ENCODE measurements at places on chromosomes 2 and 18.
A peak's percentile ranks its signal among the peaks of the same experiment; 100 is the strongest.

DNA sequence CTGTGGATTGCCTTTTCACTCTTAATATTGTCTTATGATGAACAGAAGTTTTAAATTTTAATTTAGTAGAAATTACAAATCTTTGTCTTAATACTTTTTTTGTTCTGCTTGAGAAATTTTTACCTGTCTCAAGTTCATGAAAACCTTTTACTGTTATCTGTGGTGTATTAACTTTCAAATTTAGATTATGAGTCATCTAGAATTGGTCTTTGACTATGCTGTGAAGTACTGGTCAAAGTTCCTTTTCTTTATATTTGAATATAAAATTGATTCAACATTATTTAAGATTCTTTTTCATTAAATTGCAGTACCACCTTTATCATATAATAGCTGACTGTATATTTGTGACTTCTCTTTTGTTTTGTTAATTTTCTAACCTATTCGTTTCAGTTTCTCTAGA, 1385.5 kb upstream of the ZEB2 start:
- DNase-seq = no peak

- no peak for DNase-seq
Observed at GRCh38 chr18:34742891-34743341, 32.8 kb downstream of the DTNA start.

GRCh38 chr2:45254025-45254424, 244.8 kb upstream of the SIX2 start:
- DNase-seq = no peak

GRCh38 chr18:76643996-76644395, 149.0 kb upstream of the ZNF516 start:
- no peak for DNase-seq

DNA sequence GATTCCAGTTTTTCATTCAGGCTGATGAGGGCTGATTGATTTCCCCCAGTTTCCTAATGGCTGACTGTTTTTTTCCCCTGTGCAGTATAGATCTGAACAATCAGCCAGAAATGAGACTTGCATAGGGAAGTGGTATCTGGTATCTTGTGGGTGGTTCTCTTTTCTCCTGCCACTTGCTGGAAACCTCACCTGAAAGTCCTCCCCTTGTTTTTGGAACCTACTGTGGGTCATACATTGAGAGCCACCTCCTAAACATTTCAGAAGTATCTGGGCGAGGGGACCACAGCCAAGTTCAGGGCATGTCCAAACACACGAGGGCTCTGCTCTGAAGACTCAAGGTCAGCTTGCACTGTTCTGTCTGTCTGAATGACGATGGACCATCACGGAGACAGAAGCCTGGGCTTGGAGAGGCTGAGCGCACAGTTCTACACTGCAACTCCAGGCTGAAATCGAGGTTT, 19.3 kb downstream of the ALPK2 start:
- peak; percentile 19 for DNase-seq

DNA sequence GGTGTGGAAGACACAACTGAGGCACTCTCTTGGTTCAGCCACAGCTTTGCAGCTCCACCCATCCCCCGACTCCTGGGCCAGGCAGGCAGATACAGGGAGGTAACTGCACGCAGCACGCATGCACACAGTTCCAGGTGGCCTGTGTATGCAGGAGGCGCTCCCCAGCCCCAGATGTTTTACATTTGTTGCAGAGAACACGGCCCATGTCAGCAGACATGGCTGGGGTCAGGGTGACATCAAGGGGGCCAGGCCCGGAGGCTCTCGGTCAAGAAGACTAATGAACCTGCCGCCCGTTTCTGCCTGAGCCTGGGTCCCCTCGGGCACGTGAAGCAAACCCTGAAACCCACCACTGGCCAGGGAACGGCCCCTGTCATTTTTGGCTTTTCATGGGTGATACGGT, 57.3 kb downstream of the TWIST2 start:
- no peak for DNase-seq

DNA sequence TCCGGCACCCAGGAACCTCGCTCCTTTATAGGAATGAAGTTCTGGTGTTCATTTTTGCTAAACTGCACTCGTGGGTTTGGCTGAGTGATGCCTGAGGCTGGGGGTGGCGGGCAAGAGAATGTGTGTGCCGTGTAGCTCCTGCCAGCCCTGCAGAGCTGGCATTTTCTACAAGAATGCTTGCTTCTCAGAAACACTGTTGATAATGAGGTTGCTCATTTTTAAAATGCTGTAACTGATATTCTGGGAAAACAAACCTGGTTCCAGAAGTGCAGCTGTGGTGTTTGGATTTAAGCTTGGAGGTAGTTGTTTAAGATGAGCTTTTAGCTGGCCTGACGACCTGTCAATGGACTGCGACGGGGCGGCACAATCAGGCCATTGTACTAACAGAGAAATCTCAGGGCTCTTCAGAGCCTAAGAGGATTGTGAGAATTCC, 511.9 kb upstream of the TNP1 start:
- no peak for DNase-seq

GRCh38 chr2:240207661-240208060, 67.2 kb upstream of the OTOS start:
- DNase-seq = no peak

DNA sequence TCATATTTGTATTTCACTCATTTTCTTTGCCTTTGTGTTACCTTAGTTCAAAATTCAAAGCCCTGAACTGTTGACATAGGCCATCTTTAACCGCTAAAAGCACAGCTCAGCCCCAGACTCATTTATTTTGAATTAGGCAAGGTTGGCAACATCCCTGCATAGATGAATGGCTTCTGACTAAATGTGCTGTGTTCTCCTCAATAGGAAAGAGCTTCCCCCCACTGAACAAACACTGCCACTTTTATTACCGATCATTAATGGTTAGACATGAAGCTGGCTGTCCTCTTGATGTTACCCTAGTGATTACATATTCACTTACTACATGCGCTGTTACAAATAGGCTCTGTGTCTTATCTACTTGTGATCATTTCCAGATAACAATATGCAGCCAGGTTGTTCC, 170.7 kb downstream of the ADCYAP1 start:
- no peak for DNase-seq

DNA sequence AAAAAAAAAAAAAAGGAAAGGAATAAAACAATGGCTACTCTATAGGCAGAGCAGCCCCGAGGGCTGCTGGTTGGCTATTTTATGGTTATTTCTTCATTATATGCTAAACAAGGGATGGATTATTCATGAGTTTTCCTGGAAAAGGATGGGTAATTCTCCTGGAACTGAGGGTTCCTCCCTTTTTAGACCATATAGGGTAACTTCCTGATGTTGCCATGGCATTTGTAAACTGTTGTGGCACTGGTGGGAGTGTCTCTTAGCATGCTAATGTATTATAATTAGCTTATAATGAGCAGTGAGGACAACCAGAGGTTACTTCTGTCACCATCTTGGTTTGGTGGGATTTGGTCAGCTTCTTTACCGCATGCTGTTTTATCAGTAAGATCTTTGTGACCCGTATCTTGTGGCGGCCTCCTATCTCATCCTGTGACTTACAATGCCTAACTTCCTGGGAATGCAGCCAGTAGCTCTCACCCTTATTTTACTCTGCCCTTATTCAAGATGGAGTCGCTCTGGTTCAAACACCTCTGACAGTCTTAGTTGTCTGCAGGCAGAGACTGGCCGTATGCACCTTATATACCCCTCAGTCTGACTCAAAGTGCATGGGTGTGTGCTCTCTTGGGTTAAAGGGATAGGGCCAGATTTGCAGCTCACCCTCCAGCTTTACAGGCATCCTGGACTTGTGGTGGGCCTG, 57.7 kb downstream of the HAUS1 start:
- no peak for DNase-seq

Measured in germinal center (tissue), 1 donor.